ENCODE measurements at places on chromosomes 12 and 14.

GRCh38 chr12:61896436-61896835 lies 363.8 kb upstream of the USP15 start:
- no peak for DNase-seq

GRCh38 chr12:57334219-57334618 lies 83.2 kb upstream of the STAC3 start:
- DNase-seq: no peak

DNA sequence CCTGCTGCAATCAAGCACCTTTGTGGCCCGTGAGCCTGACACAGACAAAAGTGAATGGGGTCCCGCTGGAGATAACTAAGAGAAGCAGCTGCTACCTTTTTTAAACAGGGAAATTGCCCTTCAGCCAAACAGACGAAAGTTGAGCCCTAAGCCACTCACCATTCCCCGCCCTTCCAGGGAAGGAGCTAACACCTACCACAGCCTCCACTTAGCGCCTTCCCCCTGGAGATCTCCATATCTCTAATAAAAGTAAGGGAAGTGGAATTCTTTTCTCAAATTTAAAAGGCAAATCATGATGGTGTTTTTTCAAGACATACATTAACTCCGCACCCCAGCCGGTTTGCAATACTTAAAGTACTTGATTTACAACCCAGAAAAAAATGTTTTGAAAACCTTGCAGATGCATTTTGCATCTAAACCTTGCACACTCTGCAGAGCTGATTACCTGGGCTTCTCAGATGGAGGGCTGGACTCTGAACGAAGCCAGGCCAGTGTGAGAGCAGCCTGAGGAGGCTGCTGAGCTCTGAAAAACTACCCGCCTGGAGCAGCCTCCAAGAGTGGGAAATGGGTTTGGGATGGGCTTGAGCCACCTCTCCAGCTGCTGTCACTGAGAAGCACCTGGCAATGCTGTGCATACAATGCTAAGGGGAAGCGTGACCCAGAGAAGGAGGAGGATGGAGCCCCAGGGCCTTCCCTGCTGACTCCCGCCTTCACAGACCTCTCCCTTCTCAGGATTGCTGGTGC lies 10.0 kb downstream of the NUAK1 start:
- no peak for DNase-seq

GRCh38 chr14:99664058-99664936 lies 19.4 kb downstream of the HHIPL1 start:
- no peak for DNase-seq

- DNase-seq: no peak
Measured at GRCh38 chr12:116336542-116337065, 59.1 kb upstream of the MED13L start.

DNA sequence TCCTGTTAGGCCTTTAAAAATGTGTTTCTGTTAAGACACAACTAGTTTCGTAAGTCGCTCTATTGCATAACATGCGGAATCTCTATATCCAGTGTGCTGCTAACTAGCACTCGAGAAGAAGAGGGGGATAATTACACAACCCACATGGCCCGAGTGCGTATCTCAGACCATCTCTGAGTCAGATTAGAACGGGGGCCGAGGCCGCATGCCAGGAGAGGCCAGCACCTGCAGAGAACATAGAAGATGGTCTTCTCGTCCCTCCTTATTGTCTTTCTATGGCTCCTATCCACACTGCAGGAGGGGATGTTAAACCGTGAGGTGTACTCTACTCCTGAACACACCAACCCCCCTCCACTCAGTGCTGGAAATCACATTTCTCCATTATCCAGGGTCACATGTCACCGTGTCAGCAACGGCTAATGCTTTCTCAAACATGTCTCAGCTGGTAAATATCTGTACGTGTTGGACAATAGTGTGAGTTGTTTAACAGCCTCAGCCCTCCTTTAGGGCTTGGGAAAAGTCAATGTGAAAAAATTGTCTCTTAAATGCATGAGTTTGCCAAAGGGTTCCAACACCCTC lies 56.3 kb downstream of the CCDC88C start:
- no peak for DNase-seq

DNA sequence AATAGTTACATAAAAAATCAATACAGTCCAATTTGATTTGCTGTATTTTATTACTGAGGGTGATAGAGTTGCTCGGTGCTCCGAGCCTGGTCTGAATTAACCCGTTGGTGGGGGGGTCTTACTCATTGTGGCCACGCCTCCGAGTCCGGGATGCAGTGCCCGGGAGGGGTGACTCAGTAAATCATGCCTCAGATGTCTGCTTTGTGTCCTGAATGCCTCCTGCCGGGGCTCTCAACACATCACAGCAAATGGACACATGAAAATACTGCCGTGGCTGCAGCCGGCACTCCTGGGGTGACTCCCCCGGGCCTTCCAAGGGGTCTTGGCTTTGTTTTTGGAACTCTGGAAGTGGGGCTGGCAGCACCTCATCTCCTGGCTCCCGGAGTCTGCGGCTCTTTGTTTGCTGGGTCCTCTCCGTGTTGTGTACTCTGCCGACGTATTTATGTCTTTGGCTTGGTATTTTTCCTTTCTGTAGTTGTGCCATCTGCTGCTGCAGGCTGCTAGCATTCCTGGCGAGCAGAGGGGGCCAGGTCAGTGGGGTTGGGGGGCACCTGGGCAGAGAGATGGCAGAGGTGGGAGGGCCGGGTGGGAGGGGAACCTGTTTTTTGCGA lies 129.0 kb downstream of the AACS start:
- no peak for DNase-seq

- no peak for DNase-seq
Measured at GRCh38 chr14:38044710-38045109, 163.0 kb upstream of the SSTR1 start.

GRCh38 chr14:56452940-56453339 lies 126.7 kb upstream of the TMEM260 start:
- DNase-seq: no peak

- DNase-seq: peak; percentile 8
Measured at GRCh38 chr14:55454264-55455002, 14.0 kb upstream of the TBPL2 start.

DNA sequence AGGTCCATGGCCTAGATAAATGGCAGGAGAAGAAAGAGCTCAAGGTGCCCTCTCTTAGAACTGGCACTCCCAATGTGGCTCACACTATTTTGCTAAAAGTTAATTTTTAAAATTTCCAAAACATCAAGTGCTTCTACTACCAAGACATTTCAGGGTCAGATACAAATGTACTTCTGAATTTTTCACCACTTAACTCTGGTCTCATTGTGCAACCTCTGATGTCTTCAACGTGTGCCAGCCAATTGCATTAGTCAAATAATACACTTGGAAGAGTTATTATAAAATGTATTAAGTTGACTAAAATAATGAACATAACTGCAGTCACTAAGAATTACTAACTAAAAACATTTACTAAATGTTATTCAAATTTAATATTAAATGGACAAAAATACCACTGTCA lies 41.3 kb downstream of the SLC25A47 start:
- no peak for DNase-seq

DNA sequence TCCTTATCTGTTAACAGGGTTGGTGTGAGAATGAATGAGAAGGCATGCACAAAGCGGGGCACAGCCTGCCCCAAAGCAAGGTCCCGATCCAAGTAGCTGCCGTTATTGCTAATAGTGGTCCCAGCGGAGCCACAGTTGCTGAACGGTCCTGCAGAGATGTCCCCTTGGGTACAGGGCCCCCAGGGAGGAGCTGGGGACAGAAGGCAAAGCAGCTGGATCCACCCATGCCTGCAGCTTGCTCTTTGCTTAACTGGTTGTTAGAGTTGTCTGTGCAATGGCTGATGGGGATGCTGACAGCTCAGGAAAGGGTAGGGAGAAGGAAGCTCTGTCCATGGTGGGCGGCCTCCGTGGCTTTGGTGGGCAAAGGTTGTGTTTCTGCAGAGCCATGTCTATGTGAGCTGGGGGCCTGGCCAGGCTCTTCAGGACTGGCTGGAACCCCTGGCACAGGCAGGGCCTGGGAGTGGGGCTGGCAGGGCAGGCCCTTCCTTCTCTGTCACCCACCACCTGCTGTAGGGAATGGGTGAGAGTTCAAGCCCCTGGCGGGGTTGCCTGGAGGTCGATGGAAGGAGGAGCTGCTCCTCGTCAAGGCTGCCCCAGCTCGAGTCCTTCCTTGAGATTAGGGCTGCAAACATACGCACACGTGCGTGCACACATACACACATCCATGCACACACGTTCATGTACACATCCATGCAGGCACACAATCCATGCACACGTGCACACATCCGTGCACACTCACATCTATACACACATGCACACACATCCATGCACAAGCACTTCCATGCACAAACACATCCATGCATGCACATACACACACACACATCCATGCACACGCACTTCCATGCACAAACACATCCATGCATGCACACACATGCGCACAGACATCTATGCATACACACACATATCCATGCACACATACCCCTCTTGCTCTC lies 35.4 kb downstream of the NOC4L start:
- DNase-seq: no peak

- DNase-seq: no peak
Measured at GRCh38 chr12:116765271-116765670, 27.2 kb downstream of the RNFT2 start.

- DNase-seq: peak; percentile 94
Measured at GRCh38 chr12:188910-189621, 24.9 kb downstream of the SLC6A12 start.

- peak; percentile 8 for DNase-seq
Measured at GRCh38 chr14:93963692-93964091, 12.7 kb downstream of the ASB2 start.

DNA sequence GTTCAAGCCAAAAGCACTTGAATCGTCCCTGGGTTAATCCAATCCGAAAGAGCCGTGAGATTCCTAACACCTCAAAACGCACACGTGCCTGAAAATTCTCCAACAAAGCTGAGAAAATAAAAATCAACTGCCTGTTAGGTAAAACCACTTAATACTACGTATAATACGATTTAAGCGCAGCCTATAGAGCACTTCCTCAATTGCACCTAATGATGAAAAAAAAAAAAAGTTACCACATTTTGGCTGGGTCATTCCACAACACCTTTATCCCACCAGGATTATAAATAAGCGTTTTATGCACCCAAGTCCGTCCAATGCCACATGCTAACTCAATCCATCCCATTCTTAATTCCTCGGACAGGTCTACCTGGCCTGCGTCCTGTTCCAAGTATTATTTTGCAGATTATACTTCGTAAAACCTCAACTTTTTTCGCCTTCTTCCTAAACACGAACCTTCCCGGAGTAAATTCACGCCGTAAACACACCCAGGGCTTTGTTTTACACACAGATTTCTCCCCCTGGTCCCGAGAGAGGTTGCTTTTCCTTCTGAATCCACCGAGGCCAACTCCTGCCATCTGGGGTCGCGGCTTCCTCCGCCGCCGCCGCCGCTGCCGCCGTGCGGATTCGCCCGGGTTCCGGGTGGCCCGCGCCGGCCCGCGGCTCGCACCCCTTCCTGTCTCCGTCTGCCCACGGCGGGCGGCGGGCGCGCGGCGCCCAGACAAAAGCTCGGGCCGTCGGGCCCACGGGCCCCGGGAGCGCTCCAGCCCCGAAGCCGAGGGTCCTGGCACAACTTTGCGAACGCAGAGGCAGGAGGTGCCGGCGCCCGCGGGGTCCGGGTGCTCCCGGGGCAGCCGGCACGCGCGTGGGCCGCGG lies 66.2 kb downstream of the RNF34 start:
- DNase-seq: no peak

GRCh38 chr12:47071241-47071852 lies 8.1 kb upstream of the PCED1B start:
- no peak for DNase-seq

- no peak for DNase-seq
Measured at GRCh38 chr14:99769799-99770198, 23.4 kb upstream of the EML1 start.

DNA sequence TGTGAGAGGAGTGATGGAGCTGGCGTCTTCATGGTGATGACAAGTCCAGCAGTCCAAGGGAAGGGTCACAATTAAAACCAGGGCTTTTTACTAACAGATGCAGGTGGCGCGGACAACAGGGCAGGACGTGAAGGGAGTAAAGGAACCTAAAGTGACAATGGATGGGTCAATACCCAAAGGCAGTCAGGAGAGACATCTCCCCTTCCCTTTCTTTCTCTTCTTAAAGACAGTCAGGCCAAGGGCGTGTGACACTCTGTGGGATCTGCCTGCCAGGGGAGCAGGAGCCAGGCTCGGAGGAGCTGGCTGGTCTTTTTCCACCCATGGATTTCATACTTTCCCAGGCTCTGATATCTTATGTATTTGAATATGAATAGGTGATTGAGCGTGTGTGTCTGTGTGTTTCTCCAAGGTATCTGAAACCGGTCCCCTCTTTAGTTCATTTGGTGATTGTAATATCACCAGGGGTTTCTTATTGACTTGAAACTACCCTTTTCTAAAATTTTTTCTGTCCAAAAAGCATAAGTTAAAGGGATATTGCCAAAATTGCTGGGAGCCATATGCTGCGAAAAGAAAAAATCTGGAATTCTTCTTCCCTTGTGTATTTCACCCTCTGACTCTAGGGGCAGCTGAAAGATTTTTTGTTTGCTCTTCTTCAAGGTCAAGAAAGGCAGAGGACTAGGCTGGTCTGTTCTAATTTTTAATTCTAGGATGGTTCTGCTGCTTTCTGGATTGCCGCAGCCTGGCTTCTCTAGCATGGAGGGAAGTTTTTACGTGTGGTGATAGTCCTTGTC lies 61.8 kb downstream of the FBXL14 start:
- DNase-seq: no peak

DNA sequence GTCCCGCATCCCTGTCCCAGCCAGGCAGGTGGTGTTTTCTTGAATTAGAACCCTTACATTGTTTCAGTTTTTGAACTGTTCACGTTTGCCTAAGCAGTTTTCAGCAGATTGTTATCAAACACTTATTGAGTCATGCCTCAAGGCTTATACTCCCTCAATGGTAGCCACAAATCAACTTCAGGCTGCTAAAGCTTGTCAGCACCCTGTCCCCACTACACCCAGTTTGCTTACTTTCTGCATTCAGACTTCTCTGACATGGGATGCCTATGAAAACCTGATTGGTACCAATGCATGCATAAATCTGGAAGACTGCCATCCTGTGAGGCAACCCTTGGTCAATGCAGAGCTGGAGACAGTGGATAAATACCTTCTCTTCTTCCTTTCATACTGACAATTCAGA lies 225.4 kb downstream of the BTG1 start:
- no peak for DNase-seq

- DNase-seq: no peak
Measured at GRCh38 chr12:111447571-111448265, 42.0 kb downstream of the SH2B3 start.

DNA sequence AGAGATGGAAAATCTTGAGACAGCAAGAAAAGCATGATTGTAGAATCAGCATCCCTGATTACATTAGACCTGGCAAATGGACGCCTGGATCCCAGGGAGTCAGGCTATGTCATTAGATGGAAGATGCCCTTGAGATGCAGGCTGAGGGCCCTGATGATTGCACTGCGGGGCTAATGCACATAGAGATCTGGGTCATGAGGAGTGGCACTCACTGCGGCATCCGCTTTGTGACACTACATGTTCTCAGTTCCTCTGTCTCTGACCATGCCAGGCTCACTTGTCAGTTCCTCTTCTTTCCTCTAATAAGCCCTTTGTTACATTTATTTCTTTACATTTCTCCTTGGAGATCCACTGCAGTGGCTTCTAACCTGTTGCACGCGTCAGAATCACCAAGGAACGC lies 70.1 kb upstream of the GPATCH2L start:
- DNase-seq: no peak

All from posterior cingulate gyrus (tissue), 11 donors.